Stimulated activated CD4-positive, alpha-beta T cell treated with anti-CD3 and anti-CD28 coated beads, Interleukin-4, amount 100 ng/mL, for 24 hours (primary cell): ENCODE measurements at places on chromosomes 11 and 22.

DNA sequence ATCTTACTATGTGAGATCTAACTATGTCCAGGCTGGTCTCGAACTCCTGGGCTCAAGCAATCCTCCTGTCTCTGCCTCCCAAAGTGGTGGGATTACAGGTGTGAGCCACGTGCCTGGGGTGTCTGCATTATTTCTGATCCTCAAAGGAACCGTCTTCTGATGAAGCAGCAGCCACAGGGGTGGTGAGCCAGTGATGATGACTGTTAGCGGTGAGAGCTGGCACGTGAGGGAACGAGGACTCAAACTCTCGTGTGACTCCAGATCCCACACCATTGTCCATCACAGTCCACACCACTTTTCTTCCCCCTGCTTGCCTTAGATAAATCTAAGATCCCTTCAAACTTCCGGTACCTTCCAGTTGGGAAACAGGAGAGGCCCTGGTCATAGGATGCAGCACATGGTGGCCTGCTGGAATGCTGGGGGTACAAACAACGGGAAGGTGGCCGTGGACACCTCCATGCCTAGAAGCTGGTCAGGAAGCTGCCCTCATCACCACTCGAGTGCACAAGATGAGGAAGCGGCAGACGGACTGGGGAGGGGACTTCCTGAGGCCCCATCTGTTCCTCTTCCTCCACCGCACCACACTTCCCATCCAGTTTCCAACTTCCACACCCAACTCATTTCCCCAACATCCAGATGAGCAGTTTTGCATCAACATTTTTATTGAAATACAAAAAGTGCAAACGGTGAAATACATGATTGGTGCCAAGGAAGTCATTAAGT is 23.8 kb downstream of the ARHGAP1 start:
- DNase-seq: no peak

DNA sequence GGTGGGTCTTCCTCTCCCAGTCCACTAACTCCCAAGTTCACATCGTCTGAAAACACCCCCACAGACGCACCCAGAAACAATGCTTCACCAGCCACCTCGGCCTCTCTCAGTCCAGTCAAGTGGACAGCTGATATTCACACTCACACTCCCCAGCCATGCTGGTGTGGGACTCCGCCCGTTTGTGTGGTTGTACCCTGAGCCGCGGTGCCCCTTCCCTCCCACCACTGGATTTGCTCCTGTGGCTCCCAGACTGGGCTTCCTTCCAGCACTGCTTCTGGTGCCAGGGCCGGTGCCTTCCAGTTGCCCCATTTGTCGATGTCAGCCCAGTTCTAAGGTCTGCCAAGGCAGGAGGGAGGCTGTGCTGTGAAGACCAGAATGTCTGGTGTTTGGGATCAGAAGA is 37.9 kb upstream of the PLET1 start:
- DNase-seq: no peak

DNA sequence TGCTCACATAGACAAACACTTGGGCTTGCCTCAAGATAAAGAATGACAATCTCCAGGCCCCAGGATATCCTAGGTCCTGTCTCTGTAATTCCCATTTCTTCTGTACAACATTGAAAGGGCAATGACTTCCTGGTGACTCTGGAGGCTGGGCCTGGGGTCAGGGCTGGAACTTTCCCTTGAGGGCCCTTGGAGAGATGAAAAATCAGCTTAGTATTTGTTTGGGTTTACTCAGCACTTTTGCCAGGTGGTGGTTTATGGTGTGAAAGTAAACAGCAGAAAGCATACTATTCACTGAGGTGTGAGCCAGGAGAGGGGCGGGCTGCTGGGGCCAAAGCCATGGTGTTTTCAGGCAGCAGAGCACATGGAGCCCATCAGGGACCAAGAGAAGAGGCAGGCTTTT is 214.7 kb upstream of the NARS2 start:
- no peak for DNase-seq

DNA sequence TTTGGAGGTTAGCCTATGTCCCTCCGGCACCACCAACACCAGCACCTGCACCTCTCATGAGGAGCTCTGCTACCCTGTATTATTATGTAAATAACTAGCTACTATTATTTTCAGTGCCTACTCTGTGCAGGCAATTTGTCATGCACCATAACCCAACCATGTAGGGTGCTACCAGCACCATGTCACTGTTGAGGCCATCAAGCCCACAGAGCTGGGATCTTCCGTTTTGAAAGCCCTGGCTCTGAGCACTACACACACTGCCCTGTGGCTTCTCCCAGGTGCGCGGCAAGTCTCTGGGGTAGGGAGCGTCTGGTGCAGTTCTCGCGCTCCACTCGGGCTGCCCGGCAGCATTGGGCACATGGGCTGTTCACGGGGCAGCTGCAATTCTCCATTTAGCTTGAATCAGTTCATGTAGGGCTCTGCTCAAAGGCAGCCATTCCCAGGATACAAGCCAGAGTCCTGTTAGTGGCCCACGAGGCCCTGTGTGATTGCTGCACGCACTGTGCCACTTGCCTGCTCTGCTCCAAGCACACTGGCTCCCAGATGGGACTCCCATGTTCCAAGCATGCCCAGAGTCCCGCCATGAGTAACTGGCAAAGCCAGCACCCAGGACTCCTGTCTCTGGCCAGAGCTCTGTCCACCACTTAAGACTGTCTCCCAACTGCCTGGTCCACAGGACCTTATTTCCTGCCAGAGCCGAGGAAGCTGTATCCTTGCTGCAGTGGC is 42.5 kb upstream of the CDON start:
- DNase-seq: no peak

DNA sequence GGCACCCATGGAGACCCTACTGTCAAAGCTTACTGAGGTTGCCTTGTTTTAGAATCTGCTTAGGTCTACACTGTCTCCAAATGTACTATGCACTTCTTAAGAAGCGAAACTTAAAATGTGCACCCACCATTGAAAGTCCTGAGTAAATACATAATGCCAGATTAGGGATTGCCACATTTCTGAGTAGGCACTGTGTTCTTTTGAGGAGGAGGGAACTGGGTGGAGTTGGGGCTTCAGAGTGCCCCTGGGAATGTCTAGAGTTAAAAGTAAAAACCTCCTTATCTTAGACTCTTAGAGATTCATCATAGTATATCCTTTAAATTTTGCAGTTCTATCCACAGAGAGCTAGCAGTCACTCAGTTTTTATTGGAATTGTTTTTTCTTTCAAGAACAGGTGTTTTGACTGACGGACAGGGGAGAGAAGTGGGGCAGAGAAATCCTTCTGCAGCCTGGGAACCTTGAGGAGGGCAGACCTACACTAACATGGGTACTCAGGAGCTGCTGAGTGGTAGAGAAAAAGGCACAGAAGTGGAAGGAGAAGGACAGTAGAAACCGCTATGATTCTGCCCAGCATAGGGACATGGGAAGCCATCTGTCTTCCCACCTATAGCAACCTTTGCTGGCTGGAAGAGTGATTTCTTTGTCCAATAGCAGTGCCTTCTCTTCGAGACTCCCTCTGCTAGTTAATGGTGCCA is 33.4 kb upstream of the MICAL2 start:
- DNase-seq: no peak

DNA sequence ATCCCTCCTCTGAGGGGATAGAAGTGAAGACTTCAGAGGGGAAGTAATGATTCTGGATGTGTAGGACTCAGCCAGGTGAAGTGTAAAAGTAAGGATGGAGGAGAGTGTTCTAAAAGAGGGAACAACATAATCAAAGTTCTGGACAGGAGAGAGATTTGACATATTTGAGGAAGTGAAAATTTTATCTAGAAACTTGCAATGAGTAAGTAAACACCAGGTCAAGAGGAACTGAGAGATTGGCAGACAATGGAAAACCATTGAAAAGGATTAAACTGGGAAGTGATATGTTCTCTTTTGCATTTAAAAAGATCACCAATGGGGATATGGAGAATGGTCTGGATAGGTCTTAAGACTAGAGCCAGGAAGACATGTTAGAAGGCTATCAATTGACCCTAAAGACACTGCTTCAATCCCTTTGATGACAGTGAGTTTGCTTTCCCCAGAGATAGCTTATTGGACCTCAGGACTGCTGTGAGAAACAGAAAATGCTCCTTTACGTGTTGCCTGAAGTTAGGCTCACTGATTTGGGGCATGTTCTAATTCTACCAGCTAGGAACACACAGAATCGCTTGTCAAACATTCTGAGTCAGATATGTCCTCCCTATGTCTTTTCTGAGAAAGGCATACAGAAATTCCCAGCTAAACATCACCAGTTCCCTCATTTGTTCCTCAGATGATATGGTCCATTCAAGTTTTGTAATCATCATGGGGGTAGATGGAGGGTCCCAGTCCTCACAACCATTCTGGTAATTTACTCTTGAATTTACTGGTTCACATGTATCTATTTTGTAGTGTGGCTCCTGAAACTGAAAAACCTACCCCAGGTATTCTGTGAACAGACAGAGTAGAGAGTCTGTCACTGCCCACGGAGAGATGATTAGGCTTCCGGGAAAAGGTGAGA is 144.9 kb downstream of the MAML2 start:
- no peak for DNase-seq

DNA sequence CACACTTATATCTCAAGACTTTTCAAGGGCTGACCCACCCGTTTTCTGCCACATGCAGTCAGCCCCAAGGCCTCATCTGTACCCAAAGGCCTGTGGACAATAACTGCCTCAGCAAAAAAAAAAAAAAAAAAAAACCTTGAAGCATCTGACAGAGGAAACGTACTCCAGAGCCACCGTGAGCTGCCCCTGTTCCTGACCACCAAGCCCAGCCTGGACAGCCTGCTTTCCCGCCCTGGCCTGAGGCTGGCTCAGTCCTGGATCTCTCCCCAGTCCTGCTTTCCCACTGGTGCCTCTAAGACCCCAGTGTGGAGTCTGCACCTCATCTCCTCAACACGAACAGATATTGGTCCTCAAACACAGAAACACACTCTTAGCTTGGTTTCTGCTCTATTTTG is 66.5 kb downstream of the SLC35F2 start:
- DNase-seq: no peak

DNA sequence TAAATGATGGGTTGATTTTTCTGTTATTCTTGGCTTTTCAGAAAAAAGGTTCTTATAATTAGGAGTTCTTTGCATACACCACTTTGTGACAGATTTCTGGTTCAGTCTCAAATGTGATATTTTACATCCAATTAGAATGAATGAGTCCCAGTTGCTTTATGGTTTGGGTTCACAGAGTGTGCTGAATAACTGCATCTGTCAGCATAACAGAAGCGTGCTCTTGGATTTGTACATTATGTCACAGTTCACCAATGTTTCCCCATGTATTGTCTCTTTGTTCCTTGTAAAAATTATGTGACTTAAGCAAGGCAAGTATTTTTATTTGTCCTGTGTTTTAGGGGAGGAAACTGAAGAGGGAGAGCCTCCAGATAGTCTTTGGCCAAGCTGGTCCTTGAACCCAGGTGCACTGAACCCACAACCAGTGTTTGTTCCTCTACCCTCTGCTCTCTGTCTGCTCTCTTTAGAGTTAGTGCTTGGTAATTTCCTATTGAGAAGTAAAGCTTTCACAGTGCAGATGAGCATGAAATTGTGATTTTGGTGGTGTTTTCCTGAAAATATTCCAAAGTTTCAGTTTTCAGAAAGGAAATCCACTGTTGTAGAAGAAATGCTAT is 107.5 kb downstream of the TBC1D22A start:
- no peak for DNase-seq

GRCh38 chr11:65424205-65425104 is 1.9 kb downstream of the NEAT1 start:
- DNase-seq: peak; percentile 81

GRCh38 chr22:30193031-30193775 is 53.4 kb downstream of the LIF start:
- no peak for DNase-seq

DNA sequence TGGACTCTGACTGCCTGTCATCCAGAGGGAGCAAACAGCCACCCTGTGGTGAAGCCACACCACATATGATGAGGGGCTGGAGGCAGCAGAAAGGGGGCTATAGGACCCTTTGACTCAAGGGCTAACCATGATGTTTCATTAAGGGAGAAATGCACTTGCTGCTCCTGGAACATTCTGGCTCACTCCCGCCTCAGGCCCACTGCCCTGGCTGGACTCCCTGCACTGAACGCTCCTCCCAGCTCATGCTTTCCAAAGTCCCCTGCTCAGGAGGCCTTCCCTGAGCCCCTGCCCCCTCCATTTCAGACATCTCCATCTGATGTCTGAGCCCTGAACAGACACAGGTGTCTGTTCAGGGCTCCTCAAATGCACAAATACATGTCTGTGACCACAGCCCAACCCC is 69.1 kb downstream of the CDKN1C start:
- no peak for DNase-seq

DNA sequence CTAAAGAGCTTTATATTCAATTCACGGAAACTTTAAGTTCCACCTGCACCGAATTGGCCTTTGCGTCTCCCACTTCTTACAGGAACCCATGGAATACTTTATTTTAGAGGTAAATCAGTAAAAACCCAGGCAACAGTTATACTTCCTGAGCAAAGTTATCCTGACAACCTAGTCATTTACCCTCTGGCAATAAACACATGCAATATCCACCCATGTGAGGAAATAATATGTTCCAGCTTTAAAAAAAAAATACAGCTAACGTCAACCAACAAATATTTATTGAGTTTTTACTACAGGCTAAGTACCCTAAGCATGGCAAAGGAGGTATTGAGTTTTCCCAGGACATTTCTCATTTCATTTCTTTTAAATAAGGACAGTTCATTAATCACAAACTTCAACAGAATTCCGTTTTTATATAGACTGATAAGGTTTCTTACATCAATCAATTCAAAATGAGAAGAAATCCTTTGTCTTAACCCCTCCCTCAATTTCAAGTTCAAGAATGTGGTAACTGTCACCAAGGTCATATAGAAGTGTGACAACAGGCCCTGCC is 38.3 kb upstream of the CCDC34 start:
- no peak for DNase-seq

DNA sequence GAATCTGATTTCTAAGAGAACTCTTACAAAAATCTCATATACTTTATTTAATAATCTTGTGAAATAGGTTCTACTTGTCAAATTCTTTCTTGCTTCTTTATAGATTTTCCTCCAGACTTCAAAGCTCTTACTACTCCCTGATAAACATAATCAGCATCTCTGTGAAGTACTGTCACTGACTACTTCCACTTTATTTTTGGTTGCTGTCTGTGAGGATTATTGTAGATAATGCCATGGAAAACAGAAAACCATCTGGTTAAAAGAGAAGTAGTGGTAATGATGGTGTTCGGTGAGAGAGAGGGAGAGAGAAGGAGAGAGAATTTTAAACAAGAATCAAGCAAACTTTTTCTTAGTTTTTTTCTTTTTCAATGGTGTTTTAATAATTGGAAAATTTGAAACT is 152.3 kb downstream of the TMEM135 start:
- DNase-seq: no peak

DNA sequence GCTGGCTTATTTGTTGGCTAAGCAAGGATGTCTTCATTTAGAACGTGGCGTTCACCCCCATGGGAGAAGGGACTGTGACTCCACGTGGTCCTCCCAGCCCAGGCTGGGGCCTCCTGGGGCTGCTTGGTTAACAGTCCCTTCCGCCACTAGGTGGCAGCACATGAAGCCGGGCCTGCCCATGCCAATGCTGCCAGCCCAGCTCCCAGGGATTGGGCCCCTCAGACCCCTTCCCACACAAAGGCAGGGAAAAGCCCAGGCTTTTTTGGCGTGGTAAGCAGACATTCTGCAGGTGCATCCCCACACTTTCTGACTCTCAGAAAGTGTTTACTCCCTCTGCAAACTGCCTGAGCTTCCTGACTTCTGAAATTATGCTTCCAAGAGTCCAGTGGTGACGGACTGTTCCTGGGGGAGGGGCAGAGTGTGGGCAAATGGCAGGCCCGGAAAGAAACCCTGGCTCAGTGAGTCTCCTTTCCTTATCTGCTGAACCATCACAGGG is 3.1 kb downstream of the CBX6 start:
- DNase-seq: peak; percentile 91

- DNase-seq: no peak
These were observed 2.5 kb downstream of the LARGE2 start for GRCh38 chr11:45924927-45925326.

GRCh38 chr11:34405079-34405858 is 33.5 kb upstream of the CAT start:
- DNase-seq: peak; percentile 6
